Endothelial cell (in vitro differentiated cells): ENCODE measurements at places on chromosomes 12 and 14. TPM values are rescaled to one million over a fixed set of nuclear protein-coding genes. Genes with fewer than 3 reads are reported as not detected.

DNA sequence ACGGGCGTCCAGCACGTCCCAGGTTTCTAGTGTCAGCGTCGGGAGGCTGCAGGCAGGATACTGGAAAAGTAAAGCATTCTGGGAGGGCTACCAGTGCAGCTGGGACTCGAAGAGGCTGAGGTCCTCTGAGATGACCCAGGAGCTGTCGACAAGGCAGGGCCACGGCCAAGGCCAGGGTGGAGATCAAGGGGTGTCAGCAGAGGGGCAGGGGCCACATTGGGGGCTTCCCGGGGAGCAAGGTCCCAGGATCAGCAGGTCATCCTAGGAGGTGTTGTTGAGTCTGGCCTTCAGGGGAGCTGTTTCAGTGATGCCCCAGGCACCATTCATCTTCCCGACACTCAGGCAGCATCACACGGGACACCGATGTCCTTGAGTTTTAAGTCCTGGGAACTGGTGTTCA is 377.8 kb upstream of the SFSWAP start:
- DNase-seq: no peak

Gene GPRC5D
- total RNA-seq: not detected

- DNase-seq: no peak
Measured at GRCh38 chr14:88947646-88948598, 123.5 kb downstream of the TTC8 start.

Gene P2RX7
- 0.82 TPM for total RNA-seq

DNA sequence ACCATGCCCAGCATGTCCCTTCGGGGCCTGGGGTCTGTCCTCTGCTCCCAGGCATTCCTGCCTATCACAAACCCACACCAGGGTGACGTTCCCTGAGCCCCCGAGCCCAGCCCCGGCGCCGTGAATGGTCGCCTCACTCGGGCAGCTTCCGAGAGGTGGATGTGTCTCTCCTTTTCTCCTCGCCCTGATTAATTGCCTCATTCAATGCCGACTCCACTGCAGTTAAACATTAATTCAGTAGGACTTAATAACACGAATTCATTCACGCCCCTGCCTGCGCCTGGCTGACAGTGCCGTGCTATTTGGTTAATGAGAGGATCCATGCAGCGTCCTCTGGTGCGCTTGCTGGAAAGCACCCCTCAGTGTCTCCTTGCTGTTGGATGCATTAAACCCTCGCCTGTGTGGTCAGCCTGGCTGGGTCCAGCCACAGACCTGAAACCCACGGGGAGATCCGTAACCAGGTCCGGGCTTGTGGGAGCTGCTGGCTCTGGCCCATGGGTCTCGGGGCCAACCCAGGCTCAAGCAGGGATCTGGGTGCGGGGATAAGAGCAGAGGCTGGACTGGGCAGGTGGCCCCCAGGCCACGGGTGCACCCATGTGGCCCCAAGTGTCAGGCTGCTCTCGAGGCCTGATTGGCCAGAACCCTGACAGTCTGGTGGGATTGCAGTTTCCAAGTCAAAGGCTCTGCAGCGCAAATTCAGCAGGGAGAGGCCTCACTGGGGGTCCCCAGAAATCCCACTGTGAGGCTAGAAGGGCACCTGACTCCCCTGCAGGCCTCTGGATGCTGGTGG is 55.4 kb downstream of the FBRSL1 start:
- no peak for DNase-seq

- DNase-seq: no peak
Measured at GRCh38 chr12:49086116-49086515, 8.5 kb downstream of the DHH start.

GRCh38 chr12:122395319-122395718 is 27.1 kb downstream of the CLIP1 start:
- DNase-seq: no peak

DNA sequence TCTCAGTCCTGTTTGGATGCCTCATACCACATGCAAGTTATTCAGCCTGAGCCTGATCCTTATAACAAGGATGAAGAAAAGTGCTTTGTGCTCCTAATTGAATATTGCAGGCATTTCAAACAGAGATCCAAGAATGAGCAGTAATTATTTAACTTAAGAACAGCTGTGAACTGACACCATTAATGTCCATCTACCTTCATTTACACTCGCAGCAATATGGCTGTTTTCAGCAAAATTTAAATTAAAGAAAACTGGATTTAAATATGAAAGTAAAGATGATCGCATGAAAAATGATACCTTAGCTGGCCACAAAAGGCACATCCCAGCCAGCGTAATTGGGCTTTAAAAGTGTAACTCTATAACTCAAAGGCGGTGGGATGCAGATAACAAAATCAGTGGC is 466.3 kb downstream of the GALC start:
- DNase-seq: no peak

GRCh38 chr14:68563251-68564131 is 229.4 kb downstream of the ZFP36L1 start:
- DNase-seq: no peak

- no peak for DNase-seq
Measured at GRCh38 chr12:5078423-5078822, 34.7 kb downstream of the KCNA5 start.

GRCh38 chr12:11513288-11513687 is 117.9 kb upstream of the PRB2 start:
- peak; percentile 19 for DNase-seq

Gene BEST3
- not detected for total RNA-seq

Gene NUDT4
- total RNA-seq: 91.7 TPM
